ENCODE measurements at places on chromosomes 3 and 15. TPM values are rescaled to one million over a fixed set of nuclear protein-coding genes. Genes with fewer than 3 reads are reported as not detected.

Gene FILIP1L
- total RNA-seq: 91.7 TPM

Gene MYLK
- total RNA-seq: 12.4 TPM

Gene LCTL
- total RNA-seq: not detected

Gene DNAJA4
- 152 TPM for total RNA-seq

Gene CCR8
- not detected for total RNA-seq

Gene SEMA6D
- total RNA-seq: 22.3 TPM

Gene FBXW12
- total RNA-seq: not detected

Gene CLEC3B
- total RNA-seq: 71.3 TPM

Gene TRA2B
- 40.4 TPM for total RNA-seq

Gene ITGA11
- total RNA-seq: 12.1 TPM

Gene UBAP1L
- total RNA-seq: 1.4 TPM

Gene TMC3
- not detected for total RNA-seq

Gene PLA2G4D
- total RNA-seq: not detected

Gene SLC12A8
- not detected for total RNA-seq

Gene MRPS25
- total RNA-seq: 80.9 TPM

Gene SCN5A
- 133 TPM for total RNA-seq

Gene OR5K2
- not detected for total RNA-seq

Gene FXR1
- 184 TPM for total RNA-seq
